ENCODE measurements at places on chromosomes 16 and 17.

GRCh38 chr17:75288770-75289114, 491 bp downstream of the SLC25A19 start:
- peak; percentile 56 for DNase-seq

- DNase-seq, result no peak
Measured at GRCh38 chr17:2107506-2107905, 52.6 kb downstream of the HIC1 start.

DNA sequence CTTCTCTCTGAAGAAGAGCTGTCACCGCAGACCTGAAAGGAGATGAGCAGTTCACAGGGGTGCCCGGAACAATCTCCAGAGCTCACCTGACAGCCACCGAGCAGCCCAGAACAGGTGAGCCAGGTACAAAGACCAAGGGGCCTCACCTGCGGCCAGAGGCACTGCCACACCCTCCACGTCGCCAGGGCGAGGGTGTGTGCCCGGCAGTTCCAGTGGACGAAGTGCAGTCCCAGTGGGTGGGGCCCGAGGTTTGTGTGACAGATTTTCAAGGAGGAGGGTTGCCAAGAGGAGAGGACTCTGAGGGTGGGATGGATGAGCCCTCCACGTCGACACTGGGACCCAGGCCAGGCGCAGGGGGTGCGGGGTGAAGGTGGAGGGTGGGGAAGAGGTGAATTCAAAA, 61.7 kb downstream of the SMPD3 start:
- DNase-seq, result no peak

DNA sequence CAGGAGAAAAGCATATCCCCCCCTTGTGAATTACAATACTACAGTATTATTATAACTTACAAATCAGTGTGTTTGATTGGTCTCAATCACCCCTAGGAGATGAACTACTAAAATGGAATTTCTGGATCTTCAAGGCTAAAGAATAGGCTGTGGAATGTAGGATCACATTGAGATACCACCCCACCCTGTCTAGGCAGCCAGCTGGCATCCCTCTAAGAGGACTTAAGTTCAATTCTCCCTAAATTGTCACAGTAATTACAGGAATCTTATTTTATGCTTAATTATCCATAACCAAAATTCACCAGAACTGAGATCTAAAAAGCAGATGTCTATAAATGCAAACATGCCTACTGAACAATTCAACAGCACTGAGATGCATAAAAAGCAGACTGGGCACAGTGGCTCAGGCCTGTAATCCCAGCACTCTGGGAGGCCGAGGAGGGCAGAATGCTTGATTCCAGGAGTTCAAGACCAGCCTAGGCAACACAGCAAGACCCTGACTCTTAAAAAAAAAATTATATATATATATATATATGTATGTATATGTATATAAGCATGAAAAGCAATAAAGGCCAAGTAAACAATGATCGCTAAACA, 12.0 kb downstream of the AP1G1 start:
- no peak for DNase-seq

GRCh38 chr17:48825446-48826381, 5.1 kb upstream of the CALCOCO2 start:
- DNase-seq, result no peak
